ENCODE measurements at places on chromosomes 3 and 15. TPM values are rescaled to one million over a fixed set of nuclear protein-coding genes. Genes with fewer than 3 reads are reported as not detected.

- no peak for DNase-seq
These were observed 44.9 kb upstream of the KLHL25 start for GRCh38 chr15:85839643-85840042.

GRCh38 chr3:21779909-21780308, 28.9 kb upstream of the ZNF385D start:
- DNase-seq, result no peak

DNA sequence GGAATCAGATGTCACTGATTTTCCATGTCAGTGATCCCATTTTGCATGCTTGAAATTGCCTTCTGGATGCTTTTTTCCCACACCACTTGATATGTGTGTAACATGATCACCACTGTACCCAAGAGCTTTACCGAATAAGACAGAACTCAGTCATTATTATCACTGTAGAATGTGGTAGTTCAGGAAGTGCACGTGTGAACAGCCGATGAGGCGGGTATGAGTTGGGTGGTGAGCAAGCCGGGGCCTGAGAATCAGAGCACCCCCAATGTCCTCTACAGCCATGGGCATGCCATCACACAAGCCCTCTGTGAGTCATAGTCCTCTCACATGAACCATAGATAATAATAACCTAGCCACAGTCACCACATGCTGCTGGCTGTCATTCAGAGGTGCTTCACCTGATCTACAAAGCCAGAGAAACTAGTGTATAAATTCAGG, 470.8 kb downstream of the SOX2 start:
- DNase-seq, result no peak

DNA sequence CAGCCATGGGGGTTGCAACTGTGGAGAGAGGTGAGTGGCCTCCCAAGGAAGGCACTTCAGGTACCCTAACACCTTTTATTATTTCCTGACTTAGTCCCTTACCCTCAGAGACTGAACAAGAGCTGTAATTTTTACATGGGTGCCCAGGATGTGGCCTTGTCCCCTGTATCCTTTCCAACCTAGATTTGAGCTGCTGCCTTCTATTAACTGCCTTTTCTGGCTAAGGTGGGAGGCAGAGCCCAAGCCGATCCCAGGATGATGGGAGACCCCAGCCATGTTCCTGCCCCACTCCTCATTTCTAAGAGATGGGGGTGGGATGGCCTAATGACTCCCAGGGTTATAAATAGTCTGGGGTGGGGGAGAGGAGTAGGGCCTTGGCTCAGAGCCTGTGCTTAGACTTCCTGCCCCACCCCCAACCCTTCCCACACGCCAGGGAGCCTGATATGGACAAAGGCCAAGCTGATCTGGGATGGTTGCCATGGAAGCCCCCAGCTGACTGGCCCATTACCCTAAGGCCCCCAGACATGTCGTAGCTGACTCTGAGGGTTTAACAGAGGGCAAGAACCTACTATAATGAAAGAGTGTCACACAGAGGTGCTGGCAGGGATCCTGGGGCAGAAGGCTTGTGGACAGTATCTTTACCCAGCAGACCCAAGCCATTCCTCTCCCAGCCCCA, 1.9 kb downstream of the KLHDC8B start:
- DNase-seq, result peak; percentile 61

- no peak for DNase-seq
These were observed 1360.9 kb upstream of the ALCAM start for GRCh38 chr3:104005815-104006214.

- DNase-seq, result no peak
These were observed 309.4 kb upstream of the SOX2 start for GRCh38 chr3:181402347-181402746.

DNA sequence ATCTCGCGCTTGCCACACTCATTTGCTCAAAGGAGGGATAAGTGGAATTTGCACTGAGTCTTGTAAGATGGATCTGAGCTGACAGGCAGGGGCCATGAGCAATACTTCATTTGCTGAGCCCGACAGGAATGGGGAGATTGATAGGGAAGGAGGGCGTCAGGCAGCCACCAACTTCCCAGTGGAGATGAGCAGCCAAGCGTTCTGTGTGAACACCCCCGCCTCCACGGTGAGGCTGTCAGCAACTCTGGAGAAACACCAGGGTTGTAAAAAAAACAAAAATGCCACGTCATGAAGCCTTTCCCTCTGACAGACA, 36.8 kb downstream of the TLE3 start:
- no peak for DNase-seq

GRCh38 chr15:25554640-25555039, 115.8 kb upstream of the UBE3A start:
- DNase-seq, result no peak

DNA sequence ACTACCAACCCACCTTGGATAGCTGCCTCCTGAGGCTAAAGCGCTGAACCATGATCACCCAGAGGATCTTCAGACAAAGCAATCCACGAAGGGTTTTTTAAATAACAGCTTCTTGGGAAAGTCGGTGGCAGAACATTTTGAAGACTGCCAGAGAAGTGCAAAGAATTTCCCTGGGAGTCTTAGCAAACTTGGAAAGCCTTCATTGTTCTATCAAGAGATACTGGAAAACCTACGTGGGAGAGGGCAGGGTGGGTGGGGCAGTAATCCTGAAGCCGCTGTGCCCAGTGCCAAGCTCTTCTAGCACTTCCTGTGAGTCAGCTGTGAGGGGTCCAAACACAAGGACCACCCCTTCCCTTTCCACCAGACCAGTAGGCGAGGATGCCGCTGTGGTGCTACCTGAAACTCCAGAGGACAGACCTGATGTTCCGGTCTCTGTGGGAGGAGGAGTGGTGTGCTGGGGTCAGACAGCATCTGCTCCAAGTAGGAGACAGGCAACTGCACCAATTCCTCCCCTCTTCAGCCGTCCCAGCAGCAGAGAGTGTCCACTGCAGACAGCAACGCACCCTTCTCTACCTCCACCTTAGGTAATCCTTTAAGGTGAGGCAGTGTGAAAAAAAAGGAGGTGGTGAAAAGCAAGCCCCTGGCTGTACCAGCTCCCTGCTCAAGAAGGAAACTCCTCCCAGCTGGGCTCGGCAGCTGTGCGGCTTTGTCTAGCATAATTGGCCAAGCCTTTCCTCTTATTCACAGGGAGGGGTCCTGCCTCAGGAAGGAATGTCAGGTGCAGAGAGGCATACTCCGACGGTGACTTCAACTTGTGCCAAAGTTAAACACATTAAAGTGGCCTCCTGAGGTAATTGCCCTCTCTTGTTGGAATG, 99.0 kb downstream of the TMCC1 start:
- peak; percentile 2 for DNase-seq

- peak; percentile 1 for DNase-seq
These were observed 108.5 kb downstream of the CYP19A1 start for GRCh38 chr15:51229907-51230330.

GRCh38 chr15:78092261-78093041, at the start of gene SH2D7:
TSS of gene SH2D7 (plus strand) at chr15:78092561. CDS start at chr15:78092585, 24 bp downstream.
- no peak for DNase-seq

DNA sequence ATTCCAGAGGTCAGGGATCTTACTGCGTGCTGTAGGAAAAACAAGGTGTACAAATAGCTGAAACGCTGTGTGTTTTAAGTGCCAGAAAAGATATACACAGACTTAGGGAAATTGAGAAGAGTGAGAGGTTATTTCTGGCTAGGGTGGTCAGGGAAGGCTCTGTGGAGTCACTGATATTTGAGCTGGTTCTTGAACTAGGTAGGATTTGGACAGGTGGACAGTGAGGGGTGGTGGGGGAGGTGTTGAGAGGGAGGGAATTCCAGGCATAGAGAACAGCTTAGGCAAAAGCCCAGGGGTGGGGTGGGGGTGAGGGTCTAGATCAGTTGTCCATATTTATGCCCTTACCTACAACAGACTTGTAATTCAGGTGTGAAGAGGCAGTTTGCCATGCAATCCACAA, 7.0 kb downstream of the SEMA6D start:
- no peak for DNase-seq

DNA sequence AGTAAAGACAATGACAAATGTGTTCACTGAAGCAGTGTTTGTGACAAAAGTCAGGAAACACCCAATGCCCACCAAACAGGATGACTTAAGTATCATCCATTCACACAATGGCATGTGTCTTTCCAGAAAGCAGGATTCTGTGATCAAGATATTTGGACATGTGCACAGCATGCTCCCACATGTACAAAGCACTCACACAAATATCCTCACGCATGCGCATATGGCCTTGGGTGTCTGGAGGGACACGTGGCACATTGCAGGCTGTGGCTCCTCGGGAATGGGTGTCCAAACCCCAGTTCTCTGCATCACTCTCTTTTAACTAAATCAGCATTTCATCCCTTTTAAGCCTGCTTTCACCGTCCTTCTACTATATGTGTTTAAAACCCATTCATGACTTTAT, 130.5 kb downstream of the KLF13 start:
- no peak for DNase-seq

DNA sequence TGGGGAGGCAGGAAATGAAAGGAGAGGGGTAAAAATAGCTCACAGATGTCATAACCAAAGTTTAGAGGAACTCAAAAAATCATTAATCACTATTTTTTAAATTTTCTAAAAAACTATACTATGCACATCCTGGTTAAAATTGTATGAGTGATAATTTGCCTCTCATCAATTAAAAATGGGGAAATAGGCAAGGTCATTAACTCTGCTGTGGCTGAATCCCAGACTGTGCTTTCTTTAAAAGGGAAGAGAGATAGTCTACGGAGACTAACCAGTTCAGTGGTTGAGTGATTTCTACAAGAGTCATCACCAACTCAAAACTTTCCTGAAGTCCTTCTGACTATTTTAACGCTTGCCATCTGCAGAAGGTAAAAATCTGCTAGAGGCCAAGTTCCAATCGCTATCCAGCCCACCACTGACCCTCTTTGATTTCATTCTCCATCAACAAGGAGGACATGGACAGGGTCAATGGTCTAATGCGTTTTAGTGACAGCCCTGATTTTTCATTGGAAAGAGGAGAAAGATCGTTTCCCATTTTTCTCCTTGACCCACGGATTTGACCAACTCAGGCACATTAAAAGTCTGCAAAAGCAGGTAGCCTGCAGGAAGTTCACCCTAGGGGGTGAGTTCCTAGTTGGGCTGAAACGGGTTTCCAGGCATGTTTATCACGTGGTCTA, 850 bp downstream of the SUCLG2 start:
- DNase-seq, result no peak

GRCh38 chr3:57557085-57557537, 1.0 kb downstream of the PDE12 start:
- DNase-seq, result no peak

GRCh38 chr3:133503409-133503808, 70.1 kb upstream of the CDV3 start:
- DNase-seq, result no peak

- DNase-seq, result no peak
These were observed 1.2 kb upstream of the LRRC34 start for GRCh38 chr3:169813757-169814517.

DNA sequence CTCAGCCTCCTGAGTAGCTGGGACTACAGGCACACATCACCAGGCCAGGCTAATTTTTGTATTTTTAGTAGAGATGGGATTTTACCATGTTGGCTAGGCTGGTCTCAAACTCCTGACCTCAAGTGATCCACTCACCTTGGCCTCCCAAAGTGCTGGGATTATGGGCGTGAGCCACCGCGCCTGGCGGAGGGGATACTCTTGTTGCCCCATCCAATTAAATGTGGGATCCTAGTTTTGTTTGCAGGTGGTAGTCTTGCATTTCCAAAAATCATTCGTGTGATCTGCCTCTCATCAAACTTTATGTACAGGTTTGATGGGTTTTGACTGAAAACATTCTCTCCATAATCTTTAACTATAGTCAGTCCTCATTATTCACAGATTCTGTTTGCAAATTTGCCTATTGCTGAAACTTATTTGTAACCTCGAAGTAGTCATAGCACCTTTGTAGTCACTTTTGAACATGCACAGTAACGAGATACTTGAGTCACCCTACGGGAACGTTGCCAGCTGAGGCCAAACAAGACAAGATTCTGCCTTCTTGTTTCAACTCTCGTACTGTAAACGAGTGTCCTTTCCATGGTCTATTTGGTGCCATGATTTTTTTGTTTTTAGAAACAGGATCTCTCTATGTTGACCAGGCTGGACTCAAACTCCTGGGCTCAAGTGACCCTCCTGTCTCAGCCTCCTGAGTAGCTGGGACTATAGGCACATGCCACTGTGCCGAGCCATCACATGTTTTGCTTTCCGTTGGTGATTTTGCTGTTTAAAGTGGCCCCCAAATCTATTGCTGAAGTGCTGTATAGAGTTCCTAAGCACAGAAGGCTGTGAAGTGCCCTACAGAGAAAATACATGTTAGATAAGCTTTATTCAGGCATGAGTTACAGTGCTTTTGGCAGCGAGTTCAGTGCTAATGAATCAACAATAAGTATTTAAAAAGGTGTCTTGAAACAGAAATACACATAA, 8.1 kb upstream of the MAPK6 start:
- no peak for DNase-seq

GRCh38 chr3:58079773-58080172, 71.6 kb downstream of the FLNB start:
- DNase-seq, result no peak

GRCh38 chr15:65638681-65639089, 16.9 kb downstream of the SLC24A1 start:
- peak; percentile 26 for DNase-seq

DNA sequence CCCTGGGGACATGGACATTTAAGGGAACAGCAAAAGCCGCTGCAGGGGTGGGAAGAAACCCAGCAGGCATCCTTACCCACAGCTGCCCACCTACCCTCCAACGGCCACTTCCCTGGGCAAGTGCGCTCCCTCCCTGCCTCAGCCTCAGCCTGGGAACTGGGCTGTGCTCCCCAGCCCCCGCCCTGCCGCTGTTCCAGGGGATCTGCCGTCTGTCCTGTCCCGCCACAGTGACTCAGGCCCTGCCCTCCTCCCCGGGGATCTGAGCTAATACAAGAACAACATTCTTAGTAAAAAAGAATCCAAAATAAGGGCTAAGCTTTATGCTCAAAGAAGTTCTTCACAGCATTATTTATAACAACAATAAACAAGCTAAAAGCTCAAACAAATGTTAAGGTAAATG, 7.4 kb upstream of the IQSEC1 start:
- DNase-seq, result no peak

GRCh38 chr3:72746430-72747411, 101.5 kb downstream of the SHQ1 start:
- no peak for DNase-seq

GRCh38 chr3:148955544-148956346, 35.6 kb upstream of the GYG1 start:
- DNase-seq, result peak; percentile 46

TMC3 gene
- total RNA-seq, result not detected

VPS18 gene
- total RNA-seq, result 26.9 TPM

TMEM115 gene
- 39.2 TPM for total RNA-seq

CPB1 gene
- not detected for total RNA-seq

ADIPOQ gene
- total RNA-seq, result not detected

CCR1 gene
- 0.12 TPM for total RNA-seq

CPN2 gene
- total RNA-seq, result not detected

IGSF10 gene
- not detected for total RNA-seq

RPN1 gene
- 166 TPM for total RNA-seq

TRH gene
- total RNA-seq, result 0.36 TPM

UNC13C gene
- 1.5 TPM for total RNA-seq

MINAR1 gene
- total RNA-seq, result 1.9 TPM

SLC24A5 gene
- not detected for total RNA-seq

Data from neural crest cell (in vitro differentiated cells).